Activated naive CD8-positive, alpha-beta T cell treated with anti-CD3 and anti-CD28 coated beads, Interleukin-2, amount 10 ng/mL, durations not matched to agents 7 days and 5 days (primary cell): ENCODE measurements at places on chromosomes 3 and 15. TPM values are rescaled to one million over a fixed set of nuclear protein-coding genes. Genes with fewer than 3 reads are reported as not detected.

DNA sequence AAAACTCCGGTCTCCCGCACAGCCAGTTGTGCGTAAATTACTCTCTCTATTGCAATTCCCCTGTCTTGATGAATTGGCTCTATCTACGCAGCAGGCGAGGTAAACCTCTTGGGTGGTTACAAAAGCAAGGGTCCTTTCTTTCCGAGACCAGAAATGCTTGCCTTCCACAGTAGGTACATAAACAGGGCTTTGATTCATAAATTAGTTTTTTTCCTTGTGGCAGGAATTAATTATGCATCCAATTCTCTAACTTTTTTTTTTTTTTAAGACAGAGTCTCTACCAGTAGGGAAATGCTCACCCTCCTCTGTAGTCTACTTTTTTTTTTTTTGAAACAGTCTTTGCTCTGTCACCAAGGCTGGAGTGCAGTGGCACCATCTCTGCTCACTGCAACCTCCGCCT, 16.3 kb downstream of the CD80 start:
- H3K4me1 ChIP-seq, result peaks cover 12% of the 10 kb centered on the region
- no peak overlapping the region for H3K27ac ChIP-seq
- H3K36me3 ChIP-seq, result peaks cover 74% of the 10 kb centered on the region
- no peaks in the 10 kb centered on the region for H3K27me3 ChIP-seq

The ZIC4 gene
- not detected for total RNA-seq

DNA sequence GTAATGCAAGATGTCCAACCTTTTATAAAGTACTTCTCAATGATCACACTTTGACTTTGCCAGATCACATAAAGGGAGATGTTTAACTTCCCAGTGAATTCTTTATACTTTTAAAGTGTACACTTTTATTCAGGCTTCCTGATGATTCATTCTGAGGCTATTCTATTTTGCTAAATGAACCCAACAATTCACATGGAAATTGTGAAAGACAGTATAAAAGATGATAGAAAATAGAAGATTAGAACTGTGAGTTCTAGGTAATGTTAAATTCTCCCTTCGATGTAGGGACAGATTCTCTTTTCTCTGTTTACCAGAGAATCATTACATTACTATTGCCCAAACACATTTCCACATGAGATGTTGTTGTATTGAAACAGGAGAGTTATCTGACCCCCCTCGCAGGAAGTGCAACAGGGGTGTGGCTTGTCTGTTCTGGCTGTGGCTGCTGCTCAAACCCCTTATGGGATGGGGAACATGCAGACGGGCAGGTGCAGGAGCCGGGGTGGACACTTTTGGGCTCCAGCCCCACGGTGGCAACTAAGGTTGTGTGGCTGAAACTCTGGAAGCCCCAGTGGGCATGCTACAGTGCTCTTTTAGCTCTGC, 131.3 kb upstream of the LRTM1 start:
- no peaks in the 10 kb centered on the region for H3K4me1 ChIP-seq
- no peak overlapping the region for H3K27ac ChIP-seq
- DNase-seq, result no peak
- H3K27me3 ChIP-seq, result no peaks in the 10 kb centered on the region
- no peak overlapping the region for H3K4me3 ChIP-seq
- no peaks in the 10 kb centered on the region for H3K36me3 ChIP-seq

The SPATA12 gene
- not detected for total RNA-seq

GRCh38 chr3:22893101-22893500, 310.0 kb upstream of the UBE2E2 start:
- no peak overlapping the region for H3K27ac ChIP-seq
- no peaks in the 10 kb centered on the region for H3K36me3 ChIP-seq
- DNase-seq, result no peak
- H3K4me1 ChIP-seq, result no peaks in the 10 kb centered on the region
- no peak overlapping the region for H3K4me3 ChIP-seq

GRCh38 chr3:50264383-50264963, 4.5 kb upstream of the SEMA3B start:
- DNase-seq, result no peak
- peaks cover 4% of the 10 kb centered on the region for H3K4me1 ChIP-seq
- H3K36me3 ChIP-seq, result no peaks in the 10 kb centered on the region
- no peak overlapping the region for H3K27ac ChIP-seq

DNA sequence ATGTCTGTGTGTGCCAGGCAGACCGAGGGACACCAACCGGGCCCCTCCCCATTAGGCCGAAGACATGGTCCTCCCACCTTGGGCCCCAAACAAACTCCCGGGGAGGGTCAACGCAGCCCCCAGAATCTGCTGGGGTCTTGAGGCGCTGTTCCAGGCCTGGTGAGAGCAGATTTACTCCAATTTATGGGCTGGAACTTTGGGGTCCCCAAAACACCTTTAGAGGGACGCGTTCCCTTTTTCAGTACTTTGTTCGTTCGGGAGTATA, 2.4 kb downstream of the GATA2 start:
- H3K36me3 ChIP-seq, result no peaks in the 10 kb centered on the region
- H3K4me3 ChIP-seq, result no peak overlapping the region
- H3K27me3 ChIP-seq, result peaks cover 80% of the 10 kb centered on the region

DNA sequence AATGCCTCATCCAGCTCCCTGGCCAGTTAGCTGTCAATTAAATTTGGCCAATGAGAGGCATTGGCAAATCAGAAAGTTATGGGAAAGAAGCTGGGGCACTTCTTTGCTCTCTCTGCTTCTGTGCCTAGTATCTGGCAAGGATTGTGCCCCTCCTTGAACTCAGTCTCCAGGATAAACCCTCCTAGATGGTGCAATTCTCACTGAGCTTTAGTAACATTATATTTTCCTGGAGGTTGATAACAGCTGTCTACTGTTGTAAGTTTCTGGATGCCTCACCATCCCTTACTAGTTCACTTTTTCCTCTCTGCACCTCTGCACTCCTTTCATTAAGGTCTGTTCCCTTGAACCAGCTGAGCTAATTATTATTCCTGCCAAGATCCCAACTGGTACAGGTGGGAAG, 329.5 kb downstream of the MFSD1 start:
- no peaks in the 10 kb centered on the region for H3K4me1 ChIP-seq
- no peaks in the 10 kb centered on the region for H3K36me3 ChIP-seq
- DNase-seq, result no peak

- peaks cover 39% of the 10 kb centered on the region for H3K4me1 ChIP-seq
- DNase-seq, result no peak
- no peaks in the 10 kb centered on the region for H3K27me3 ChIP-seq
- H3K36me3 ChIP-seq, result peaks cover 7% of the 10 kb centered on the region
- H3K27ac ChIP-seq, result no peak overlapping the region
These were observed 468.3 kb upstream of the CBLB start for GRCh38 chr3:106337116-106337515.

The GPR171 gene
- total RNA-seq, result 142 TPM

- peaks cover 16% of the 10 kb centered on the region for H3K4me1 ChIP-seq
- DNase-seq, result peak; percentile 70
- no peaks in the 10 kb centered on the region for H3K36me3 ChIP-seq
- no peak within 1 kb of the TSS for H3K27ac ChIP-seq
- H3K4me3 ChIP-seq, result peak within 1 kb of the TSS; percentile 71
These were observed at the start of gene TMEM266 for GRCh38 chr15:76059320-76060117. TSS of gene TMEM266 (plus strand) at chr15:76059985. CDS start at chr15:76134264, 74,279 bp downstream.

The NDN gene
- total RNA-seq, result 3.5 TPM

DNA sequence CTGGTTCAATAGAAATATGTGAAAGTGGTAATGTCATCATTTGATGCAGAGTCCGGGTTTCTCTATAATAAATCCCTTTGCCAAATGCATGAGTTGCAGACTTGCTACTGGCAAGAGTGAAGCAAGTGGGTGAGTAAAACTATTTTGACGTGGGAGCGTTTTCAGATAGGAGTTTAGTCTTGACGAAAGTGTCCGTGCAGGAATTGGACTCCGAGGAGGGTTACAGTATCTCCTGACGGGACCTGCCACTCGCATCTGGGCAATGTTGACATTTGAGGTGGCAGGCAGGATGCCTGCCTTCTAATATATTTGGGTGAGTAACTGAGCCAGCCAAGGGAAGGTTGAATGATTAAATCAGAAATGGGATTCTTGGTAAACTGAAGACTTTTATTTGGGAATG, 16.0 kb downstream of the CDV3 start:
- DNase-seq, result no peak
- H3K4me3 ChIP-seq, result no peak overlapping the region
- H3K27me3 ChIP-seq, result no peaks in the 10 kb centered on the region
- H3K4me1 ChIP-seq, result peaks cover 21% of the 10 kb centered on the region
- H3K27ac ChIP-seq, result no peak overlapping the region

DNA sequence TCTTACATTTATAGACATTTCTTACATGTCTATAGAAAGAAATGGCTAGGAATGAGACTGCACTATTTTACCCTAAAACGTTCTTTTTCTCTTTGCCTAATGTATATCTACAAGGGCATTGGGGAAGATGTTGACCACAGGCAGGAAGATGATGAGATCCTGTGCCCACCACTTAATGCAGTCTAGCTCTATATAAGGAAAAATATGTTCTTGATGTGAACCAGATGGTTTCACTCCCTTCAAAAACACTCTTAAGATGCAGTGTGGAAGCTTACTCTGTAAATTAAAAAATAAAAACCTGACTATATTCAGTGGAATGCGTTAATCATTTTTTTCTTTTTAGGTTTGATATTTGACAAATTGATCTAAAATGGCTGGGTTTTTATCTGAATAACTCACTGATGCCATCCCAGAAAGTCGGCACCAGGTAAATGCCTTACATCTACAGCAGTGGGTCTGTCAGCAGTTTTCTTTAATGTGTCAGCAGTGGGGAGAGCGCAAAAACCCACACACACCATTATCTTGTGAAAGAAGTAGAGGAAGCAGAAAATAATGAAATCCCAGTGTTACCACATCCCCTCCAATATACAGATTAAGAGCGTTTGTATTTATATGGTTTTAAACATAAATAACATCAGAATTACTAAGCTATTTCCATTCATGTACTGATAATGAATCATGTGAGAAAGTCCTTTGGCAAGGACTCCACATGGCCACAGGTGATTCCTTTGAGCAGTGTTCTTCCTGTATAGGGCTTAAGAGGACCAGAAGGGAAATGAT, 10.1 kb downstream of the AGTR1 start:
- no peaks in the 10 kb centered on the region for H3K27me3 ChIP-seq
- H3K4me3 ChIP-seq, result no peak overlapping the region
- no peak for DNase-seq
- H3K36me3 ChIP-seq, result no peaks in the 10 kb centered on the region
- no peaks in the 10 kb centered on the region for H3K4me1 ChIP-seq

DNA sequence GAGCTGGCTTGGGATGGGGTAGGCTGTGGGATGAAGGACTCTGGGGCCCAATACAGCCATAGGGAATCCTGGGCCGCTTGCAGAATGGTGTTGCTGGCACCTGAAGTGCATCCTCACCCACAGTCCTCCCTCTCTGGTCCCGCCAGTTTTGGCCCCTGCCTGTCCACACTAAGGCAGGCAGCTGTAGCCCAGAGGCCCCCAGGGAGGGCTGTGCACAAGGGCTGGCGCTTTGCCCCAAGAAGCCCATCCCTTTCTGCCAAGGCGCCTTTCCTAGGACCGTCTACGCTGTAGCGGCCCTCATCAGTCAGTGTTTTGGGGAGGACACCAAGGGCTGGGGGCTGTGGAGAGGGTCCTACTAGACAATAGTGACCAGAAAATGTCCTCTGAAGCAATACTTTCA, 116.2 kb upstream of the ABHD17C start:
- no peaks in the 10 kb centered on the region for H3K4me1 ChIP-seq
- H3K36me3 ChIP-seq, result no peaks in the 10 kb centered on the region
- no peak overlapping the region for H3K27ac ChIP-seq
- peaks cover 2% of the 10 kb centered on the region for H3K27me3 ChIP-seq
- no peak overlapping the region for H3K4me3 ChIP-seq

The GPR15 gene
- total RNA-seq, result 40.6 TPM

GRCh38 chr3:44237665-44238064, 4.0 kb upstream of the TOPAZ1 start:
- H3K4me3 ChIP-seq, result no peak overlapping the region
- no peak overlapping the region for H3K27ac ChIP-seq
- no peaks in the 10 kb centered on the region for H3K36me3 ChIP-seq
- DNase-seq, result no peak
- peaks cover 9% of the 10 kb centered on the region for H3K27me3 ChIP-seq
- peaks cover 9% of the 10 kb centered on the region for H3K4me1 ChIP-seq

- no peaks in the 10 kb centered on the region for H3K36me3 ChIP-seq
- DNase-seq, result no peak
- H3K4me1 ChIP-seq, result peaks cover 7% of the 10 kb centered on the region
These were observed 2.3 kb downstream of the SEMA3G start for GRCh38 chr3:52442409-52443267.

The NANOGP8 gene
- total RNA-seq, result not detected

DNA sequence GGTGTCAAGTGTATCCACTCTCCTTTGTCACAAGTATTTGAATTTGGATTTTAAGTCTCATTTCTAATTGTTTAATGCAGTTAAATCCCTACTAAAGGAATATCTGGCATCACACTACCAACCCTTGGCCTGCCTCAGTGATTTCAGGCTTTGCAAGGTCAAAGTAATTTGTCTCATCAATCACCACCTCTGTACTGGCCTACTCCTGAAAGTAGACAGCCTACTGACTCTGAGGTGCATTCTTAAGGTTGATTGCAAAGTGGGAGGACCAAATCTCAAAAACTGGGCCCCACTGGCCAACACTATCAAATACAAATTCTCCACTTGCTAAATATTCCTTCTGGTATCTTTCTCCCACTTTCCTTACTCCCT, 851 bp upstream of the TEX55 start:
- DNase-seq, result no peak
- H3K27me3 ChIP-seq, result no peaks in the 10 kb centered on the region
- no peak overlapping the region for H3K27ac ChIP-seq
- no peaks in the 10 kb centered on the region for H3K4me1 ChIP-seq

- no peak for DNase-seq
- H3K4me3 ChIP-seq, result no peak overlapping the region
- no peaks in the 10 kb centered on the region for H3K36me3 ChIP-seq
- H3K4me1 ChIP-seq, result no peaks in the 10 kb centered on the region
- H3K27ac ChIP-seq, result no peak overlapping the region
These were observed 83.2 kb upstream of the RAP2B start for GRCh38 chr3:153078826-153079225.

DNA sequence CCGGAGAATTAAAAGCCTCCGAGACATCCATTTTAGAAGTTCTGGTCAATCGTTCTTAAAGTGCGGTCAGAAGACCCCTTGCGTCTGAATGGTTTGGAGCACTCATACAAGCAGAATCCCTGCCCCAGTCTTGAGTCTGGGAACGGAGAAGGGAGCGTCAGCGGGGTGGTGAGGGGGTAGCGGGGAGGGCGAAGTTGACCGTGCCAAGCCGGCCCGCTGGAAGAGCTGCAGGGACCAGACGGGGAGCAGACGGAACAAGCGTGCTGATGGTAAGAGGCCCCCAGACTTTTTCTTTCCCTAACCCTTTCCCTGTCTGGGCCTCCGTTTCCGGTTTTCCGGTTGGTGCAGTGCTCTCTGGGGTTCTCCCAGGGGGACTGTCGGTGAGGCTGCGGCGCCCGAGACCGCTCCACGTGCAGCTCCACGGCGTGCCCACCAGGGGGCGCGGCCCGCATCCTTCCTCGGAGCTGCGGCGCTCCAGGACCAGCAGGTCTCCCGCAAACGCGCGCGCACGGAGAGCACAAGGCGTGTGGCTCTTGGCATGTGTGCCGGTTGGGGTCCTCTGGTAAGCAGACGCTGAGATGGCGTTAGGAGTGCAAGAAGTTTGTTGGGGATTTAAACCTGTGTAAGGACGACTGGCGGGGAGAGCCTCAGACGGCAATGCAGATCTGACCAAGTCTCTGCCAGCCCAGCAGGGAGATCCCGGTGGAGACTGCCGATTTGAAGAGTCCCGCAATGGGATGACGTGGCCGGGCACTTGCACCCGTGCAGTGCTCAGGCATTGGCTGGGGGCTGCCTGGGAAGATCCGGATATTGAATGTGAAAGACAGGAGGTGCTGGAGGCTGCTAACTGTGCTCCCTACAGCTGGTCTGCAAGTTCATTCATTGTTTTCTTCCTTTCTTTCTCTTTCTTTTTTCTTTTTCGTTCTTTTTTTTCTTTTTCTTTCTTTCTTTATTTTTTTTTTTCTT, 19.2 kb upstream of the CORO2B start:
- no peaks in the 10 kb centered on the region for H3K36me3 ChIP-seq
- DNase-seq, result peak; percentile 86
- peak overlapping the region; percentile 80 for H3K4me3 ChIP-seq
- H3K27ac ChIP-seq, result peak overlapping the region; percentile 57
- H3K4me1 ChIP-seq, result peaks cover 14% of the 10 kb centered on the region

The FOXL2NB gene
- not detected for total RNA-seq
